ENCODE measurements at places on chromosomes 16 and 17.

DNA sequence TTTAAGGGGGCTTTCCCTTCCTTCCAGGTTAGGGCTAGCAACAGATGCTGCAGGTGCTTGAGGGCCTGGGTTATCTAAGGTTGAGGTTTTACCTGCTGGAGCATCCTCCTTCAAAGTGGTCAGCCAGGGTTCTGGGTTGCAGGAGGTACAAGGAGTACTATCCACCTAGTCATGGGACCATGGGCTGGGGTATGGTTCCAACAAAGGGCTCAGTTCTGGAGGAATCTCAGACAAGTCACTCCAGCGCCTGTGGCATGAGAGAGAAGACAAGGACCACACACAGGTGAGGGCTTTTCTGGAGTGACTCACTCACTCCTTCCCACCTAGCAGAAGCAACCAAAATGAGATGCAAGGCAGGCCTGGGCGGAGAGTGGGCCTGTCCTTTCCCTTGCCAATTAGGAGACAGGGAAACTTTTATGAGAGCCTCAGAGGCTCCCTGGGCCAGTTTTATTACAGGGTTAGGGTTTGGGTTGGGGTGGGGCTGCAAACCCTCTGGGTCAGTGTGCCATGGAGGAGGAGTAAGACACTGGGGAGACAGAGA, 2.2 kb downstream of the MYO19 start:
- peak overlapping the region; percentile 26 for H3K4me3 ChIP-seq
- no peak for DNase-seq
- H3K27ac ChIP-seq, result peak overlapping the region; percentile 53

GRCh38 chr16:54632322-54633220, 298.1 kb upstream of the IRX5 start:
- DNase-seq, result no peak
- H3K4me3 ChIP-seq, result no peak overlapping the region
- no peaks in the 10 kb centered on the region for H3K36me3 ChIP-seq
- no peak overlapping the region for H3K27ac ChIP-seq

GRCh38 chr16:2008631-2009163, 924 bp downstream of the ZNF598 start:
- H3K4me1 ChIP-seq, result peaks cover 41% of the 10 kb centered on the region
- H3K27ac ChIP-seq, result peak overlapping the region; percentile 88
- peak; percentile 59 for DNase-seq

GRCh38 chr16:84044118-84044488, 1.5 kb upstream of the SLC38A8 start:
- H3K27ac ChIP-seq, result no peak overlapping the region
- no peaks in the 10 kb centered on the region for H3K4me1 ChIP-seq
- H3K36me3 ChIP-seq, result no peaks in the 10 kb centered on the region
- no peak for DNase-seq
- no peak overlapping the region for H3K4me3 ChIP-seq

DNA sequence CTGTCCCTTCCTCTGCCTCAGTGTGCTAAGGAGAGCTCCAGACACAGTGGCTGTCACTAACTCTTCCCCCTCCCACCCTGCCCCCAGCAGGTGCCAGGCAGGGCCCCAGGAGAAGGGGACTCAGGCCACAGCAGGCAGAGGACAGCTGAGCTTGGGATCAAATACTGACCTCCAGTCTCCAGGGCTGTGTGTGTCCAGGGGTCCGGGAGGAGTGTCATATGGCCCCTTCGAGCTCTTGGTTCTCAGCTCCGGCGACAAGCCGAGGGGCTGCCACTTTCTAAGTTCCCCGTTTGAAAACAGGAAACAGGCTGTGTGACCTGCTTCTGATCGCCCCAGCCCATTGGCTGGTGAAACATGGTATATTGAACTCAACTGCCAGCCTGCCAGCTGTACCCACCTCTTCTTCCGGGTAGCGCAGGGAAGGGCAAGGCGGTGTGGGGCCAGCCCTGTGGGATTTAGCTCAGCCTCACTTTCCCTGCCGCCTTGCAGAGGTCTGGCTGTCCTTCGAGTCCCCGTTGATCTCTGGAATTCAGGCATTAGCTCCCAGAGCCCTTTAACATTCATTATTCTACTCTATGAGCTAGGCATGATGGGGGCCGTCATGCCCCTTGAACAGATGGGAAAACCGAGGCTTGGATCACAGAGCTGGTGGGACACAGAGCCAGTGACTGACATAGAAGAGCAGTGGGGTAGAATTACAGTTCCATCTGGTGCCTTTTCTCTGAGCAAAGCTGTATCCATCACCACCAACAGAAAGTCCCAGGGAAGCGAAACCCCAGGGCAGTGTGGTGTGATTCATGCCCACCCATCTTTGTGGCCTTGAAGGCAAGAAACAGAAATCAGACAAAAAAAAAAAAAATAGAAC, at the start of gene SNX20:
Gene SNX20 (minus strand): TSS at position 292 of the 865 bp plus-strand sequence. CDS start 3,786 bp downstream, outside the sequence.
- H3K4me3 ChIP-seq, result peak within 1 kb of the TSS; percentile 82
- peak within 1 kb of the TSS; percentile 89 for H3K27ac ChIP-seq
- peak; percentile 77 for DNase-seq
- peaks cover 84% of the 10 kb centered on the region for H3K4me1 ChIP-seq

DNA sequence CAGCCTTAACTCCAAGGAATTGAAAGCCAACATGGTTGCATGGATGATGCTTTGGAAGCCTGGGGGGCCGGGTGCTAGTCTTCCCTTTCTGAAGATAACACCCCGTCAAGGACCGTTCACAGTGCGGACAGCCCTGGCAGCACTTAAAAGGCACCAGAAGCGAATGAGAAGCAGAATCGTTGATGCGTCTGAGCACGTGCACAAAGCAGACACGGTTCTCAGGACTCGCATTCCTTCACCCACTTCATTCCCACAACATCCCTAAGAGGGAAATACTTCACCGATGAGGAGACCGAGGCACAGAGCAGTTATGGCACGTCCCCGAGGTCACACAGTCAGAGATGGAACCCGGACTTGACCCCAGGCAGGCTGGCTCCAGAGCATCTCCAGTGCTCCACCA, 14.2 kb downstream of the TRPV1 start:
- H3K4me3 ChIP-seq, result no peak overlapping the region
- no peak overlapping the region for H3K27ac ChIP-seq
- H3K36me3 ChIP-seq, result no peaks in the 10 kb centered on the region
- no peak for DNase-seq
- no peaks in the 10 kb centered on the region for H3K27me3 ChIP-seq

DNA sequence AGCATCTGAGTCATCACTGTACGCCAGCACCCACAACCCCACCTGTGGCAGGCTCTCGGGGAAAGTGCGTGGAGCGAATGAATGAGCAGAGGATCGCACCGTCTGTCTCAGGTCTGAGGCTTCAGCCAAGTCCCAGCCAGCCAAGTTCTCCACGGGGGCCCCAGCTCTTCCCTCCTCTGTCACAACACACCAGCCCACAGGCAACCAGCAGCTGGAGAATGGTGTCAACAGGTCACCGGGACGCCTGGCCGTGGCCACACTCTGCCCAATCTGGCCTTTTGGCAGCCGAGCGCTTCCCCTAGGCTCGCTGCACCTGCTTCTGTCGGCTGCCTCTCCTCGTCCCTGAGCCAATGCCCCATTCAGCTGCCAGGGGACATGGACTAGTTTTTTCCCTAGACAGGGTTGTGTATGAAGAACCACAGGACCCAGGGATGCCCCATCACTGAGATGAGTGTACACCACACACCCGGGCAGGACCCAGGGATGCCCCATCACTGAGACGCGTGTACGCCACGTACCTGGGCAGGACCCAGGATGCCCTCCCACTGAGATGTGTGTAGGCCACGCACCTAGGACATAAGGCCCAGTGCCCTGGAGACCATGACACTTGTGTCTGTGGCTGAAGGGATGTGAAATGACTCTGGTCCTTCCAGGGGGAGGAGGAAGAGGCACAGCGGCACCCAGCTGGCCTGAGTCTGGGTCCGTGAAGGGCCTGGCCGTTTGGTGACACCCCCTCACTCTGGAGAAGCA, 52.8 kb downstream of the ABR start:
- no peaks in the 10 kb centered on the region for H3K36me3 ChIP-seq
- H3K27me3 ChIP-seq, result peaks cover 2% of the 10 kb centered on the region
- H3K27ac ChIP-seq, result no peak overlapping the region
- H3K4me3 ChIP-seq, result no peak overlapping the region
- DNase-seq, result no peak
- peaks cover 10% of the 10 kb centered on the region for H3K4me1 ChIP-seq

GRCh38 chr16:84818133-84818532, 1.7 kb upstream of the CRISPLD2 start:
- no peak overlapping the region for H3K4me3 ChIP-seq
- DNase-seq, result no peak
- peaks cover 44% of the 10 kb centered on the region for H3K27me3 ChIP-seq
- no peak overlapping the region for H3K27ac ChIP-seq

GRCh38 chr17:77963441-77963840, 4.9 kb downstream of the TNRC6C start:
- DNase-seq, result peak; percentile 45
- H3K36me3 ChIP-seq, result peaks cover 9% of the 10 kb centered on the region
- peaks cover 52% of the 10 kb centered on the region for H3K4me1 ChIP-seq
- no peaks in the 10 kb centered on the region for H3K27me3 ChIP-seq
- no peak overlapping the region for H3K27ac ChIP-seq
- no peak overlapping the region for H3K4me3 ChIP-seq

- H3K4me1 ChIP-seq, result peaks cover 38% of the 10 kb centered on the region
- H3K27ac ChIP-seq, result peak overlapping the region; percentile 46
- peak overlapping the region; percentile 77 for H3K4me3 ChIP-seq
Measured at GRCh38 chr17:1562176-1562643, 382 bp downstream of the PITPNA start.

DNA sequence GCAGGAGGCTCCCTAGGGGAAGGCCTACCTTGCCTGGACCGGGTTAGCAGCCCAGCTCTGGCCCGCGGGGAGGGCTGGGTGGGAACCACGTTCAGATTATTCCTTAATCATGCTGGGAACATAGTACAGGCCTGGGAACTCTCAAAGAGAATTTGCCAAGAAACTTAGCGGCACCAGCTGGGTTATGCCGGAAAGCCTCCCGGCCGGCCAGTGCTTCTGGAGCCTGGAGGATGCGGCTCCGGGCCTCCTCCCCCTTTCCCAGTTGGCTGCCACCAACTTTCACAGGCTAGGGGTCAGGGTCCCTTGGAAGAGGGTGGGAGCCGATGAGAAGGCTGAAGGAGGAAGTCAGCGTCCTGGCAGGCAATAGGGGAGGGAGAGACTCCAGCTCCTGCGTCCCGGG, 10.8 kb downstream of the NGFR start:
- H3K36me3 ChIP-seq, result no peaks in the 10 kb centered on the region
- H3K27ac ChIP-seq, result no peak overlapping the region
- DNase-seq, result no peak
- H3K4me3 ChIP-seq, result no peak overlapping the region

All from activated CD8-positive, alpha-beta T cell treated with anti-CD3 and anti-CD28 coated beads, Interleukin-2, amount 10 ng/mL, durations not matched to agents 7 days and 5 days (primary cell).